H1 (cell line): ENCODE measurements at places on chromosomes 4 and X. TPM values are rescaled to one million over a fixed set of nuclear protein-coding genes. Genes with fewer than 3 reads are reported as not detected.

GRCh38 chrX:77444545-77444944 lies 2.6 kb upstream of the FGF16 start:
- no peaks in the 10 kb centered on the region for H3K36me3 ChIP-seq
- DNase-seq, result no peak
- H3K4me3 ChIP-seq, result no peak overlapping the region
- peaks cover 7% of the 10 kb centered on the region; the same call in 1 of the 2 replicates for H3K27me3 ChIP-seq

GRCh38 chr4:102438396-102439235 lies 62.5 kb upstream of the NFKB1 start:
- no peak for DNase-seq
- no peaks in the 10 kb centered on the region for H3K36me3 ChIP-seq

MSANTD1 gene
- total RNA-seq, result 0.45 and 0.78 TPM in 2 replicates

DNA sequence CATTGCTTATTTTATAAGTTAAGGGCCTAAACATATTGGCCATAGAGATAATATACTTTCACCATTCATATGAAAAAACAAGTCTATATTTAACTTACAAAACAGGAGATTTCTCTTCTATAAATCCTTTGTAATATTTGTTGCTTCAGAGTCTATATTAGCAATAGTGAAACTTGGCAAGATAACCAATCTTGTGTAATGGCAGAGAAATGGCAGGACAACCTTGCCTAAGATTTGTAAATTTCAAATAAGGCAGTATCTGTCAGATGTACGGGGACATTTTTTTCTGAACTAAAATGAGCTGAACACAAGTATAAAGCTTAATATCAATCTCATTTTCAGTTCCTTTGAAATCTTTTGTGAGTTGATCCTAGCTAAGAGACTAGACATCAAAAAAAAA lies 17.8 kb upstream of the CPEB2 start:
- no peaks in the 10 kb centered on the region for H3K27me3 ChIP-seq
- H3K4me1 ChIP-seq, result no peaks in the 10 kb centered on the region
- no peak overlapping the region for H3K4me3 ChIP-seq
- DNase-seq, result no peak

- peaks cover 9% of the 10 kb centered on the region for H3K27me3 ChIP-seq
- DNase-seq, result no peak
- no peaks in the 10 kb centered on the region for H3K36me3 ChIP-seq
- H3K4me3 ChIP-seq, result no peak overlapping the region
Observed at GRCh38 chr4:38548256-38548655, 115.7 kb upstream of the KLF3 start.

GRCh38 chr4:89158884-89159503 lies 47.7 kb downstream of the TIGD2 start:
- no peaks in the 10 kb centered on the region for H3K36me3 ChIP-seq
- H3K4me3 ChIP-seq, result no peak overlapping the region
- H3K4me1 ChIP-seq, result no peaks in the 10 kb centered on the region

DNA sequence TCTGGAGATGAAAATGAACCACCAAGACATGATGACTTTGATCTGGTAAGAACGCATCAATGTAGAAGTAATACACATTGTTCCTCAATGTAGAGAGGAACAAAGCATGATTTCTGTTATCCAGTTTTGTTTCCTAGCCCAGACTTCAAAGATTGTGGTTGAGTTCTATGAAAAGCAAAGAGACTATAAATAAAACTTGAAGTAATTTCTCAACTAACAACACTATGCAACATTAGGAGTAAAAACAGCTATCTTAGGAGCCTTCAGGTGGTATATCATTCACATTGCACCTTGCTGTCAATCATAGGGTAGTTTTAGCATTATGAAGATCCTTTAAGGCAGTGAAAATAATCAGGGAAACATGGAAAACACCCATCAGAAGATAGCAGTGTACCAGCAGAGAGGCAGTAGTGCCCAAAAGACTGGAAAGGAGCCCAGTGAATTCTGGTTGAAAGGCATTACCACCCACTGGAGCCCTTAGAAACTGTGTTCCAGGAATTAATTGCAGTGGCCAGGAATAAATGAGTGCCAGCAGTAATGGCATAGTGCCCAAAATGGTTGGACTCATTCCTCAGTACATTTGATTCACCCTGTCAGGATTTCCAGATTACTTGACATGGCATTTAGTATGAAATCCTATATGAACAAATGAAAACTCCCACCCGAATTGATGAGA lies 300.7 kb upstream of the CXXC4 start:
- H3K36me3 ChIP-seq, result no peaks in the 10 kb centered on the region
- H3K27ac ChIP-seq, result no peak overlapping the region
- DNase-seq, result no peak
- no peak overlapping the region for H3K4me3 ChIP-seq
